ENCODE measurements at places on chromosomes 11 and 22. TPM values are rescaled to one million over a fixed set of nuclear protein-coding genes. Genes with fewer than 3 reads are reported as not detected.

Gene IGLL1
- total RNA-seq = not detected

Gene CCDC116
- 0.78 TPM for total RNA-seq

Gene OR51B4
- not detected for total RNA-seq

Gene HTR3A
- not detected for total RNA-seq

Gene GAB4
- not detected for total RNA-seq

Gene MOV10L1
- total RNA-seq = not detected

Gene MMP10
- 0.50 TPM for total RNA-seq
